ENCODE measurements at places on chromosomes 3 and 15.

GRCh38 chr3:83948771-83949170 is 1010.0 kb upstream of the CADM2 start:
- DNase-seq: no peak

- DNase-seq: no peak
Observed at GRCh38 chr3:82376883-82377282, 615.4 kb upstream of the GBE1 start.

DNA sequence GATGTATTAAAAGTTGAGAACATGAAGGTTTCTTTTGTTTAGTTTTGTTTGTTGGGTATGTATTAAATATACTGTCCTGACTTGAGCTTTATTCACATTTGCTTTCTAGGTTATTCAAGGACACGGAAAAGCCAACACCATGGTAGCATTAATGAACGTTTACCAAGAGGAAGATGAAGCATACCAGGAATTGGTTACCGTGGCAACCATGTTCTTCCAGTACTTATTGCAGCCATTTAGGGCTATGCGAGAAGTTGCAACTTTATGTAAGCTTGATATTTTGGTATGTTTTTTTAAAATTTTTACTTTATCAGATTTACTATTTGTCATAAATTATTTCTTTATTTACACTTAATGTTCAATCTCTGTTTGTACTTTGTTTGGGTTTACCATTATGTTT is 3.6 kb downstream of the WHAMM start:
- no peak for DNase-seq

- no peak for DNase-seq
Observed at GRCh38 chr15:59818336-59818735, 129.2 kb upstream of the BNIP2 start.

DNA sequence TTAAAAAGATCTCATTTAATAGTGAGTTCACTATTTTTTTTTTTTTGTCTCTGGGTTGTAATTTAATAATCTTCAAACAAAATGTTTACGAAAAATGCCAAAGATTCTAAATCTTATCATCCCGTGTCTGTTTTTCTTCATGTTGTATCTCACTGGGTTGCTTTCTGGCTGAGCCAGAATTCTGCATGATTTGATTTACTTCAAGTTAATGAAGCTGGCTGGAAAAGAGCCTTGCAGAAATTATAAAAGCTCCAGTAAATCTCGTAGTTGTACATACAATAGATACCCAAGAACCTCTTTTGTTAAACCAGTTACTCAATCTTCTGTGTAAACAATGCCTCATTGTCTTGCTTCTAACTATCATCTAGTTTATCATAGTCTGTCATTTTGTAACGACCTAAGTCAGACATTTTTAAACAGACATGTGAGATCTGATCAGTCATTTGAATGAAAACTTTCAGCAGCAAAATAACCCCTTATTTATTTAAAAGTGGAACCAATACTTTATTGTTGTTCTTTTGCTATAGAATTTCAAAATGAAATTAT is 249.0 kb downstream of the MCTP2 start:
- DNase-seq: no peak

- DNase-seq: no peak
Observed at GRCh38 chr15:66753687-66754377, 51.8 kb downstream of the SMAD6 start.

- DNase-seq: no peak
Observed at GRCh38 chr3:191740712-191741111, 279.7 kb downstream of the PYDC2 start.

- no peak for DNase-seq
Observed at GRCh38 chr15:95975212-95975611, 355.3 kb upstream of the NR2F2 start.

DNA sequence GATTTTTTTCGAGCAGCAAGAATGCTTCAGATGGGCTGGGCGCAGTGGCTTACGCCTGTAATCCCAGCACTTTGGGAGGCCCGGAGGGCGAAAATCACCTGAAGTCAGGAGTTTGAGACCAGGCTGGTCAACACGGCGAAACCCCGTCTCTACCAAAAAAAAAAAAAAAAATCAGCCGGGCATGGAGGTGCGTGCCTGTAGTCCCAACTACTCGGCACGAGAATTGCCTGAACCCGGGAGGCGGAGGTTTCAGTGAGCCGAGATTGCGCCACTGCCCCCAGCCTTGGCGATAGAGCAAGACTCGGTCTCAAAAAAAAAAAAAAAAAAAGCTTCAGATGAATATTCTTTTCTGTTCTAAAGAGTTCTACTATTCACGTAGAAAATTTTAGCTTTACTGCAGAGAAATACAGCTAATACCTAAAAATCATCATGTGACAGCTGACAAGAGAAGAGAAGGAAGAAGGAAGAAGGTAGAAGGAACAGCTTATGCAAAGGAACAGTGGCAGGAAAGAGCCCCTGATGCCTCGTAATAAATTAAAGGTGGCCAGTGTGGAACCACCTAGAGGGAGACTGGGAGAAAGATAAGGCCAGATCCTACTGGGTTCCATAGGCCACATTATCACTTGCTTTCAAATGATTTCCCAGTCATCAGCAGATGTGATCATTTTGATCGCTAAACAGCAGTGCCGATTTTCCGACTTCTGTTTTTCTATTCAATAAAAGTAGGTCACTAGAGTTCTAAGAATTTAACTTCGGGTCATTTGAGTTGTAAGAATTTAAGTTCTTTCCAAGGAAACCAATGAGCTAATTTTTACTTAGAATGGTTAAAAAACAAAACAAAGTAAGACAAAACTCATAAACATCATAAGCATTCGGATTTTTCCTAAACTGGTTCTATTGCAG is 1.5 kb downstream of the CMTM6 start:
- DNase-seq: peak; percentile 15

- no peak for DNase-seq
Observed at GRCh38 chr15:91099616-91099994, 452 bp upstream of the SV2B start.
